Activated CD4-positive, alpha-beta T cell treated with anti-CD3 and anti-CD28 coated beads for 24 hours (primary cell): ENCODE measurements at places on chromosomes 3 and 15.

DNA sequence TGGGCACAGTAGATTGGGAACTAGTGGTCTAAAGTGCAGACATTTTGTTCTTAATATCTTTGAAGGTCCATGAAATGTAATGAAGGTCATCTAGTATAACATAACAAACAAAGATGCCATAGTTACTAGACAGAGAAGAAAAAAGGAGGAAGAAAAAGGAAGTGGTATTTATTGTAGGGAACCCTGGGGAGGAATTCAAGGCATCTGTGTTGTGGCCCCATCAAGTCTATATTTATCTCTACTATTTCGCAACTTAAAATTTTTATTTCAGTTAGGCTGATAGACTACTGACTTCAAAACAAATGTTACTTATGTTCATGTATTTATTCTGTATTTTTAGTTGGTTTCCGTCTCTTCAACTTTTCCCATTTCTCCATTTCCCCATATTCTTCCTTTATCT lies 48.9 kb upstream of the ZDHHC23 start:
- DNase-seq: no peak

DNA sequence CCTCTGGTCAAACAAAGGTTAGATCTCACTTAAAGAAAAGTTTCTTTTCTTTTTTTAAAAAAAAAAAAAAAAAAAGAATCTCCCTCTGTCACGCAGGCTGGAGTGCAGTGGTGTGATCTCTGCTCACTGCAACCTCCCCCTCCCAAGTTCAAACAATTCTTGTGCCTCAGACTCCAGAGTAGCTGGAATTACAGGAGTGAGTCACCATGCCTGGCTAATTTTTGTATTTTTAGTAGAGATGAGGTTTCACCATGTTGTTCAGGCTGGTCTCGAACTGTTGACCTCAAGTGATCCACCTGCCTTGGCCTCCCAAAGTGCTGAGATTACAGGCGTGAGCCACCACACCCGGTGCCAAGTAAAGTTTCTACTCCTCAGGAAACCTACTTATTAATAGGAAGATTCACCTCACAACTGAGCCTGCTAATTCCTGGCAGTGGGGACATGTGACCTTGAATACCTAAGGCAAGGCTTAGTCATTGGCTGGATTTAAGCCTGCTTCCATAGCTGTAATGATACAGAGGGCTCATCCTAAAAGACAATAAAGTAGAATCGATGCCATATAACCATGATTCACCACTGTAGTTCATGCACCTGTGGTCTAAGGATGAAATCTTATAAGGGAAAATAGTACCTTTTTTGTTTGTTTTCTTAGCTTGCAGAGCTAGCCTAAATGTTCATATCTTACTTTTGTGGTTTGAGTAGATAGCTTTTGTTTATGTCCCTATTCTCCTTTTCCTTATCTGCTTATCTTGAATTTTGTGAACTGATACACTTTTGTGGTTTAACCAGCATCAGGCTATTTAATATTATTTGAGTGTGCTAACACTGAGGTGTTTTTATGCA lies 24.8 kb upstream of the RBMS3 start:
- DNase-seq: no peak

GRCh38 chr3:147864754-147865354 lies 455.7 kb downstream of the ZIC1 start:
- no peak for DNase-seq

DNA sequence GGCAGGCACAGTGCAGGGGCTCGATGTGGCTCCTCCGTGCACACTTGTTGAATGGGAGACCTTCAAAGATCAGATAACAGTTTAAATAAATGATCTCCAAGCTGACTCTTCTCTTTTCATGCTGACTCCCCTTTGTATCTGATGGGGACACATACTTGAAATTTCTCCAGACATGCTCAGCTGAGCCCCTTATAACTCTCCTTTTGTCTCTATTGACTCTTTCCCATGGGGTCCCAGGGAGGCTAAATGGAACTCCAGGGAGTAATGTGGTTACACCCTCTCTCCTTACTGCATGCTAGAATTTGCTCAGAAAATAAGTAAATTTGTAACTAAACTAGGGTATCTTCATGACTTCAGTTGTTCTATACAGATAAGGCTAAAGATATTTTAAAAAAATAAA lies 48.2 kb upstream of the TM4SF4 start:
- DNase-seq: no peak

- no peak for DNase-seq
These were observed 125.0 kb downstream of the MOBP start for GRCh38 chr3:39592311-39593050.

- no peak for DNase-seq
These were observed 21.3 kb upstream of the BNC1 start for GRCh38 chr15:83305704-83306291.

GRCh38 chr3:93923006-93923405 lies 50.7 kb downstream of the PROS1 start:
- no peak for DNase-seq

DNA sequence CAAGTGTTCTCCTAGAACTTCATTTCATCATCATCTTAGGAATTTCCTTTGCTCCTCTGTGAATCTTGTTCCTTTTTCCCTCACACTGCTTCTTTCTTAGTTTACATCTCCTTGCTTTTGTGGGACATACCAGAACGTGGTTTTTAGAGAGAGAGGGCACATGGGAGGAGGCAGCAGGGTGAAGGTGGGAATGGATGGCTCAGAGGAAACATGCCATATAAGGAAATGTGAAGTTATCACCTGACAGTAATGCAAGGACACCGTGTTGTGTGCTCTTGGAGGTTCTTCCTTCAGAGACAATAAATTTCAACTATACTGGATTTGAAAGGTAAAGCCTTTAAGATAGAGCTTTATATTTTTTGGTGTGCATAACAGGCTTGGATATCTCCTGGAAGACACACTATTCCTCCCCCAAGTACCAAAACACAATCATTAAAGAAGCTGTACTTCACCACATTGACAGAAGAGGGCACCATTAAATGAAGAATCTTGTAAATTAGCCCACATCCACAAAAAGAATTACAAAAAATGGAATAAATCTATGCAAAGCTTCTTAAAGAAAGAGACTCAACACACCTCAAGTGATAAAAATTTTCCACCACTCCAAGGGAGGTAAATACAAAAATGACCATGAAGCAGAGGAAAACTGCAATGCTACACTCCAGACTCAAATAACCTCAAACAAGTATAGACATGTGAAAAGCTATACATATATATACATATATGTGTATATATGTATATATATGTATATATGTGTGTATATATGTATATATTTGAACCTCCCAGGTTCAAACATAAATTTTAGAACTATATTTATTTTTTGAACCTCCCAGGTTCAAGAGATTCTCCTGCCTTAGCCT lies 26.1 kb downstream of the RPL39L start:
- no peak for DNase-seq

GRCh38 chr15:39194106-39194830 lies 386.6 kb upstream of the THBS1 start:
- no peak for DNase-seq

DNA sequence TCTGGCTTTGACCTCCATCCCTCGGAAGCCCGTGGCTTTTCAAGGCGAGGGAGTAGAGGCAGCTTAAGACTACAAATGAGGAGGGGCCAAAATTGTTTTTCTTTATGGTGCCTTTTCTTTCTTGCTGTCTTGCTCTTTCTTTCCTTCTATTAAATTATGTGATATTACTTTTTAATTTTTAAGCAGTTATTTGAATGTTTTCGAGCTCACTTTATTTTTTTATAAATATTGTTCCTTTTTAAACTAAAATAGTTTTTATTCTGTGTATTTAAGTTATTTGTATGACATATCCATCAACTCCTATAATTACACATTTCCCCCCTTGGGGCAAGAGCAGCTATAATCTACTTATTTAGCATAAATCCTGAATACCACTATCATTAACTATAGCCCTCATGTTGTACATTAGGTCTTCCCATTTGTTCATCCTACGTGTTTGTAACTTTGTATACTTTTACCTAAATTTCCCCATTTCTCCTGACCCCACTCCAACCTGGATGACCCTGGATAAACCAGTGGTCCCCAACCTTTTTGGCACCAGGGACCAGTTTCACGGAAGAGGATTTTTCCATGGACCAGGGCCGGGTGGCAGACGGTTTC lies 622 bp upstream of the PLSCR1 start:
- no peak for DNase-seq

- DNase-seq: no peak
These were observed 651 bp downstream of the MTMR14 start for GRCh38 chr3:9649791-9650521.

DNA sequence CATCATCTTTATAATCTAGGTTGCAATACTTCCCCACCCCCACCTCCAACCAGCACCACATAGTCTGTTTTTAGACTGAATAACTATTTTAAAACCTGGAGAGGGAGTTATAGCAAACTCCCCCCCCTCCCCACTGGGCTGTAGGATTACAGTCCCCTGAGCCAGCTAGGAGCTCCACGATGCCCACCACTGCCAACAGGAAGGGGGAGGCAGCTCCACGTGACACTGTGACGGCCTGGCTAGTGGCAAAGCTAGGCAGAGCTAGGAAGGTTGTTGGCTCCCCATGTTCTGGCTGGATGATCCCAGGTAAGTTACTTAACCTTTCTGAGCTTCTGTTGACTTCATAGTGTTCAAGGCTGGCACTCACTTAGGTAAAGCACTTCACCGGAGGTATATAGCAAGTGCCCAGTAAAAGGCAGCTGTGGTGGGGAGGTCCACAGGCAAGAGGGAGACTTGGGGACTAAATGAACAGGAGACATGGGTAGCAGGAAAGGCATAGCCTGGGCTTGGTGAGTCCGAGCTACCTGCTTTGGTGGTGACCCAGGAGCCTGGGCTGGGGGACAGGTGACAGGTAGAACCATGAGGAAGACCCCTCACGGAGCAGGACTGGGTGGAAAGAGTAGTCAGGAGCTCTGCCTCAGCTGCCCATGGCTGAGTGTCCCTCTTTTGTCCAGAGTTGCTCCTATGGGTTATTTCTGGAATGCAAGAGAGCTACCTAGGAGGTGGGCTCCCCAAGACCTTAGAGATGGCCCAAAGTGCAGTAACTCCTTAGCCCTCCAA lies 4.0 kb upstream of the TBC1D21 start:
- no peak for DNase-seq

GRCh38 chr15:101554115-101554915 lies 64.8 kb upstream of the PCSK6 start:
- no peak for DNase-seq

- no peak for DNase-seq
These were observed 151.1 kb downstream of the DOCK3 start for GRCh38 chr3:50825841-50826240.

DNA sequence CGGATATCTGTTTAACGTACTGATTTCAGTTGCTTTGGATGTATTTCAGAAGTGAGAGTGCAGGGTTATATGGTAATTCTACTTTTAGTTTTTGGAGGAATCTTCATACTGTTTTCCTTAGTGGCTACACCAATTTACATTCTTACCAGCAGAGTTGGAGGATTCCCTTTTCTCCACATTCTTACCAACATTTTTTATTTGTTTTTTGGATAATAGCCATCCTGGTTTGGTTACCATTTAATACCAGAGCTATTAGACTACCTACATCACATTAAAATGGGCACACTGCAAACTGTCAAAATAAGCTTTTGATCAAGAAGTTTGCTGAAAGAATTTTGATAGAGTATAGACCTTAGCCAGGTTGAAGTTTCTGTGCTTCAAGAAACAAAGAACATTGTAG lies 217.2 kb upstream of the CFAP20DC start:
- no peak for DNase-seq

GRCh38 chr3:71689291-71689690 lies 35.9 kb downstream of the EIF4E3 start:
- no peak for DNase-seq

DNA sequence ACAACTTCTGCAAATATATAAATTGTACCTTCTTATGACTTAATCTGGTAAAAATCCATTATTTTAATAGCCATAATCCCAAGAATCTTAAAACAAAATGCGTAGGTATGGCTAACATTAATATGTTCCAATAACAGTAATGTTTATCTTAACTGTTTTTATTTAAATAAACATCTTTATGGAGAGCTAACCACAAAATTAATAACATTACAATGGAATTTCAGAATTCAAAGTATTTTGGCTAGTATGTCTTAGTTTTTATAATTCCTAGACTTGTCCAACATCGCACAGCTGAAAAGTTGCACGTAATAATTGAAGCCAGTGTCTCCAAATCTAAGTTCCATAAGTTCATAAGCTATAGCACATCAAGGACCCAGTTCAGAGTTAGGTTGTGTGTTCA lies 47.6 kb downstream of the ANKRD28 start:
- DNase-seq: no peak

DNA sequence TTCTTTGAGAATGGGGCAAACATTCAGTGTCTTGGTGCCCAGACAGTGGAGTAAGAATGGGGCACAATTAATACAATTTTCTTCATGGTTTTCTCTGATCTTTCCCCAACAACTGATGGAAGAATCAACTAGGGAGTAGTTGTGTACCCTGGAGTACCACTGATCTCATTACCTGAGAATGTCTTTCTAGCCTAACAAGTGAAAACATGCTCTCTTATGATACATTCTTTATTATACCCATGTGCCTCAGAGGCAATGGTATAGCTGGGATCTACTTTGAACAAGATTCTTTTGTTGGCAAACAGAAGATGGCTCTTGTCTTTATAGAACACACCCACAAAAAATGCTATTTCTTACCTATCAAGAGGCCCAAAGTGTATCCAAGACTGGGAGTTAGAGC lies 250.6 kb upstream of the CMC1 start:
- no peak for DNase-seq

DNA sequence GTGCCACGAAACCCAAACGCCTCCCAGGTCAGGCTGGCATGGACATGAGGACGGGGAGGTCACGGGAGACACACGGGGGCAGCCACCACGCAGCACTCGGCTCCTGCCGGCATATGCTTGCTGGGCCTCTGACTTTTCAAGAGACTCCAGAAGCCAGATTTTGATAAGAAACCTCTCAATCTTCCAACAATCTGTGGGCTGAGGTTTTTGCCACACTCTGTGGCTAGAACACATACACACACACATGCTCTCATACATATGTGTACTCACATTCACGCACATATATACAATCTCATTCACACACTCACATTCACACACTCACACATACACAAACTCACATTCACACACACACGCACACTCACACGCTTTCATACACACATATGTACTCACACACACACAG lies 86.7 kb upstream of the LINGO1 start:
- no peak for DNase-seq

GRCh38 chr3:81734742-81735141 lies 26.7 kb downstream of the GBE1 start:
- DNase-seq: no peak

GRCh38 chr3:44359146-44359751 lies 20.7 kb downstream of the TCAIM start:
- no peak for DNase-seq

DNA sequence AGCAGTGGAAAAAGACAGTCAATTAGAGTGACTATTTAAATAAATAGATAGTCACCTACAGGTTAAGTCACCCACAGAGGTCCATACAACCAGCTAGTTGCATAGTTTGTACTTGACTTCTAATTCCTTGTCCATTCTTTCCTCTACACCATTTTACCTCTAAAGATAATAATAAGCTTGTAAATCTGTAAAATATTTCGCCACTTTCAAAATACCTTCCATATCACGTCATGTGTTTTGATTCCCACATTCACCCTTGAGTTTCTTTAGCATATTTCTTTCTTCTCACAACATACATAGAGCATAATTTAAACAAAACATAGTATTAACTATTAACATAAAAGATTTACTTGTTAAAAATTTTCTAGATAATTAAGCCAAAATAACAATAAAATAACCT lies 689.6 kb downstream of the MECOM start:
- no peak for DNase-seq

- DNase-seq: no peak
These were observed 25.6 kb downstream of the APBA2 start for GRCh38 chr15:28911310-28911931.

GRCh38 chr3:197186887-197187588 lies 111.4 kb downstream of the DLG1 start:
- no peak for DNase-seq

GRCh38 chr3:43062040-43062563 lies 43.8 kb downstream of the POMGNT2 start:
- DNase-seq: no peak
